ENCODE measurements at places on chromosomes 11 and 22. TPM values are rescaled to one million over a fixed set of nuclear protein-coding genes. Genes with fewer than 3 reads are reported as not detected.

Gene SCYL1
- total RNA-seq: 136 TPM

Gene SCUBE1
- 2.4 TPM for total RNA-seq

Gene OR51E1
- not detected for total RNA-seq

Gene ZC3H12C
- total RNA-seq: 20.3 TPM

Gene PGA5
- total RNA-seq: not detected

Gene PLXNB2
- 136 TPM for total RNA-seq

Gene SLC6A5
- not detected for total RNA-seq

Gene CLDN5
- 11.2 TPM for total RNA-seq

Gene OR52I2
- not detected for total RNA-seq

Gene FOLR2
- not detected for total RNA-seq

Gene ELMOD1
- not detected for total RNA-seq

Gene PDGFD
- 7.2 TPM for total RNA-seq

All from epithelial cell of alveolus of lung (primary cell).